Stimulated activated CD8-positive, alpha-beta memory T cell treated with anti-CD3 and anti-CD28 coated beads, Interleukin-15, amount 100 ng/mL, for 4 hours (primary cell): ENCODE measurements at places on chromosomes 2 and 18.

GRCh38 chr2:45344502-45344901 lies 266.6 kb downstream of the SRBD1 start:
- no peak for DNase-seq

DNA sequence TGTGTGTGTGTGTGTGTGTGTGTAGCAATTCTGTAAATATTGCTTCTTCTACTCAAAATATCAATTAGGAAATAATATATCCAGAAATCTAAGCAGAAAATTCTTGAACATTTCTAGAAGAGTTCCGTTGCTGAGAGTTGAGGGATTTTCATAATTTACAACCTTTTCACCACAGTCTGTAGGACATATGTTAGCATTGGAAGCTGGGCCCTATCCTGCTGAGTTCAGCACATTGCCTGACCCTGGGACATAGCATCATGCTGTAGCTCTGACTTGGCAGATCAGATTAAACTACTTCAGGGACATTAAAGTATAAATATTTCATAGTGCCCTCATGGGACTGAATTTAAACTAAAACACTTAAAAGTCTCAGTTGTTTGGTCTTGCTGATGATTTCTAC lies 129.2 kb upstream of the KCNH7 start:
- no peak for DNase-seq

DNA sequence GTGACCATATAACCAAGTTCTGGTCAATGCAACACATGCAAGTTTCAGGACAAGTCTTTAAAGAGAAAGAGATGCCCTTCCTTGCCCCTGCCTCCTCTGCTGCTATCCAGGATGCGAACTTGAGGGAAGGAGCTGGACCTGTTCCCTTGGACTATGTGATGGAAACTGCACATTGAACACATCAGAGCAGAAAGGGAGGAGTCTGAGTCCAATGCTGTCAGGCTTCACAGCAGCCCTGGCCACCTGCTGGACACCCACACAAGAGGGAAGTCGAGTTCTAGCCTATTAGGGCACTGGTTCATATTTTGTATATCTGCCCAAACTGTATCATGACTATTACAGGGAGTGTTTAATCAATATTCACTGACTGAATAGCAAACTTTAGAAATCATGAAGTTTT lies 38.3 kb upstream of the TEX51 start:
- DNase-seq, result no peak

- DNase-seq, result no peak
Measured at GRCh38 chr18:13563390-13563805, 163.0 kb downstream of the FAM210A start.

- DNase-seq, result no peak
Measured at GRCh38 chr2:55842046-55842445, 81.5 kb downstream of the EFEMP1 start.

DNA sequence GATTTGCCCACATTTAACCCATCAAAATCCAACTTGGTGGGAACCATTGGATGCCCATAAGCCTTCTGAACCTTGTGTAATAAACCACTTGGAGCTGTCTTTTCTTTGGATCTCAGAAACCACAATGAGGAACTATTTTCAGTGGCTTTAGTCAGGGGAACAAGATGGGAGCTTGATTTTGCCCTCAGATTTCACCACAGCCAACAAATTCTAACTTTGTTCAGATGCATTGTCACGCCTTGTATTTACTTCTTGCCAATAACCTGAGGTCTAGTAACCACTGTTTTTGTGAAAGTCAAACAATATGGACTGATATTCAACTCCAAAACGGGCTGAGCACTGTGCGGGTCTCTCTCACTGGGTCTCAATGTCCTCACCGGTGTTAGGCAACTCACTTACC lies 508.2 kb downstream of the TNS1 start:
- no peak for DNase-seq

GRCh38 chr2:145524836-145525235 lies 1004.9 kb upstream of the ZEB2 start:
- DNase-seq, result no peak

DNA sequence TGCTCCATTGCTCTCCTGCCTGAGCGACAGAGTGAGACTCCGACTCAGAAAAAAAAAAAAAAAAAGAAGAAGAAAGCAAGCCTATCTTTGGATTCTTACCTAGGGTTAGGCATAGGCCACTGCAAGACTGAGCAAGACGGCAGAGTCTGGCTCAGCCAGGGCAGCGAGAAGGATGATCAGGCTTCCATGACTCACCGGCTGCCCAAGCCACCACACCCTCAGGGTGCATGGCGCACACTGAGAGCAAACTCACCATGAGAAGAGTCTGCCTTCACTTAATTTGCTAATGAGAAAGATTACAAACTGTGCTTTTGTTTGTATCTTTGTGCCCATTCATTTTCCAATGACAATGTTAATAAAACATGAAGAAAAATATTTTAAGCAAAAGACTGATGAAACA lies 8.2 kb downstream of the FAM110C start:
- DNase-seq, result no peak

- no peak for DNase-seq
Measured at GRCh38 chr2:47631792-47632398, 151.1 kb upstream of the MSH6 start.

DNA sequence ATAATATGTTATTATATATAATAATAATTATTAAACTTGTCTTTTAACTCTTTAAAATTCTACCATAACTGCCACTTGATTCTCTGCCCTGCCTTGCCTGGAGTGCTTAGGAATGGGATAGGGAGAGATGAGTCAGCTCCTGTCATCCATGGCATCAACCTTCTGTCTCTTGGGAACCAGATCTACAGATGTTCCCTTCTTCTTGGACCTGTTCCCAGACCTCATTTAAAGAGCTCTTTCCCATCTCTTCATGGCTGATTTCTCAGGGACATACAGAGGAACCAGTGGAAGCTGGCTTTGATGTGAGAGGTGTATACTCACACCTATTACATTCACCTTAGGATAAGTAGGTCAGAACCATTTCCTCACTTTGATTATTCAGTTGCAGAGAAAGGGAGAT lies 155.3 kb upstream of the MYO3B start:
- DNase-seq, result no peak

- DNase-seq, result no peak
Measured at GRCh38 chr2:211963969-211964368, 574.6 kb downstream of the ERBB4 start.

DNA sequence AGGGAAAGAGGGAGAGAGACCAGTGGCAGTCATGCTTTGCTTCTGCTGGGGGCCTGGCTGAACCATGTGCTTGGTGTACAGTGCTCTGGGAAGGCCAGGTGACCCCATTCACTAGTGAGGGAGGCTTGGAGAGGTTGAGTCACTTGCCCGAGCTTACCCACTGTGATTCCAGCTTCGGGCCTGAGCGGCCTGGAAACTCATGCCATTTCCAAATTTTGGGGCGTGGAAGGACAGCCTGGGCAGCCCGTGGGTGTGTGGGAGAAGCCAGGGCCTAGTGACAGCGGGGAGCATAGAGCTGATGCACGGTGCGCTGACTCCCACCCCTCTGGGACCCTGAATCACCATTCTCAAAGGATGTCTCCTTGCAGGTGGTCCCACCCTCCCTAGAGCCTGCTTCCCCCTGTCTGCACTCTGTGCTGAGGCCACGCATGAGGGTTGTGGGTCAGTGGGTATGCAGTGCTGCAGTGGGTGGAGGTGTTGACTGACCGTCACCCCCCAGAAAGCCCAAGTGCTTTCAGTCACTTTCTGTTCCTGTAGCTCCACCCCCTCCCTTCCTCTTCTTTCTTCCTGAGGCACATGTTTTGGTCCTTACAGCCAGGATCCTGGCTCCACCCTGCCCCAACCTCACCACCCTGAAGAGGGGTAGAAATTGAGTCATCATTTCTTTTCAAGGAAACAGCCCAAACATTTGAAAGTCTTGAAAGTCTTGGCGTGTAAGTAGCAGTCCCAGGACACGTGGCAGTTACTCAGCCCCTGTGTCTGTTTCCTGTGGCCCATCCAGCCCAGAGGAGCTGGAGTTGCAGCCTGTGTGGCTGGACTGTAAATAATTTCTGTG lies 69.3 kb upstream of the MCFD2 start:
- DNase-seq, result no peak

- DNase-seq, result no peak
Measured at GRCh38 chr2:1793001-1793867, 48.9 kb upstream of the PXDN start.

DNA sequence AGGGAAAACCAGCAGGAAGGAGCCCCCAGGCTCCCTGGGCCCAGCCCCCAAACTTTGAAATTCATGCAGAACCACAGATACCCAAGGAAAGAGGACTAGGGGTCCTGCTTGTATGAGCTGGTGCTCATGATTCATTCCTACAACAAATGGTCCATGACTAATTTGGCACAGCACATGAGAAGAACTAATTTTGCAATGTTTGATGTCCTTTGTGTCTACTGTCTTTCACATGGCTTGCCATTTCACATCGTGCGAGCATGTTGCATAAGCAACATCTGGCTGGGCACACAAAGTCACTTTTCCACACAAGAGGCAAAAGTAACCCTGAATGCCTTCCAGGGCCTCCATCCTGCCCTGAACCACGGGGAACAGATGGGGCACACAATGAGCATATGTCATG lies 149.6 kb upstream of the APCDD1 start:
- DNase-seq, result no peak

DNA sequence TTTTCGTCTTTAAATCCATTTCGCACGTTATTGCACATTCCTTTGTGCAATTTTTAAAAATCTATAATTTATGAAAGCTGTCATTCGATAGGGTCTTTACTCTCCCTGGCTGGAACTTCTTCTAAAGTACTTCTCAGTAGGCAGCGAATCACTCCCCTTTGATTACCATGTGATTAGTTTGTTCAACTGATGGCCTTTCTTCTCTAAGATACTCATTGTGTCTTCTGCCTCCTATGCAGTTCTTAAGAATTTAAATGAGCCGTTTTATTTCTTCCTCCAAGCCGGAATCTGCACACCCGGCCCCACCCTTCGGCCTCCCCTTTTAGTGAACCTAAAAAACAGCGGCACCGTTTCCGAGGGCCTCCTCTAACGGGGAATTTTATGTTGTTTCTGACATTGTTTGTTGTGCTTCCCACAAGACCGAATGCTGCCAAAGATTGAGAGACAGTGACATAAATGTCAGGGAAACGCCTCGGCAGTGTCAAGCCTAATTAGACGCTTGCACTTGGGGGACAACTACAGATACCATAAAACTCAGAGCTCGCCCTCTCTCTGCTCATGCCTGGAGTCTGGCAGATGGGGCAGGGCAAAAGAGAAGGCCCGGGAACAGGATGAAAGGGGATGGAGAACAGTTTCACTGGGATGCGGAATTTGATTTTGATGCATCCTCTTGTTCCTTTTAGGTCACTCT lies 255.3 kb downstream of the BCL11A start:
- DNase-seq, result no peak
